ENCODE measurements at places on chromosomes 11 and 22.

GRCh38 chr11:128713595-128713994, 19.7 kb downstream of the FLI1 start:
- no peak for DNase-seq

- no peak for DNase-seq
These were observed 709 bp downstream of the FTH1 start for GRCh38 chr11:61966734-61967115.

GRCh38 chr11:84501750-84502149, 1125.4 kb downstream of the DLG2 start:
- DNase-seq = no peak

DNA sequence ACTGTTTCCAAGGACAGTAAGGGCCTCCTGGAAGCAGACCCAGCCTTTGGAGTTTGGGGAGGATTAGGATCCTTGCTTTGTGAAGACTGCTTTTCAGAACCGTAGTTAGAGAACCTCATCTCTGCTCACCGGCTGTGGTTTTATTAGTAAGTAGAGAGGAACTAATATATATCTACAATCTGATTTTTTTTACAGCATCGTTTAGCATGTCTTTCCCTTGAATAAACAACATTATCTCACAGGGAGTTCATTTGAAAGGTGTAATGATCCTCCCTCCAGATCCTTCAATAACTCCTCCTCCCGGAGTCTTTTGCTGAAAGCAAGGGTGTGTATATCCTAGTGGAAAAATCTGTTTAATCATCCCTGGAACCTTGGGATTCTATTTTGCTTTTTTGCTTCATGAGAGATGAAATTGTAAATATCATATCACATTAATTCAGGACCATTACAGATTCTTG, 132.7 kb downstream of the DBX1 start:
- no peak for DNase-seq

DNA sequence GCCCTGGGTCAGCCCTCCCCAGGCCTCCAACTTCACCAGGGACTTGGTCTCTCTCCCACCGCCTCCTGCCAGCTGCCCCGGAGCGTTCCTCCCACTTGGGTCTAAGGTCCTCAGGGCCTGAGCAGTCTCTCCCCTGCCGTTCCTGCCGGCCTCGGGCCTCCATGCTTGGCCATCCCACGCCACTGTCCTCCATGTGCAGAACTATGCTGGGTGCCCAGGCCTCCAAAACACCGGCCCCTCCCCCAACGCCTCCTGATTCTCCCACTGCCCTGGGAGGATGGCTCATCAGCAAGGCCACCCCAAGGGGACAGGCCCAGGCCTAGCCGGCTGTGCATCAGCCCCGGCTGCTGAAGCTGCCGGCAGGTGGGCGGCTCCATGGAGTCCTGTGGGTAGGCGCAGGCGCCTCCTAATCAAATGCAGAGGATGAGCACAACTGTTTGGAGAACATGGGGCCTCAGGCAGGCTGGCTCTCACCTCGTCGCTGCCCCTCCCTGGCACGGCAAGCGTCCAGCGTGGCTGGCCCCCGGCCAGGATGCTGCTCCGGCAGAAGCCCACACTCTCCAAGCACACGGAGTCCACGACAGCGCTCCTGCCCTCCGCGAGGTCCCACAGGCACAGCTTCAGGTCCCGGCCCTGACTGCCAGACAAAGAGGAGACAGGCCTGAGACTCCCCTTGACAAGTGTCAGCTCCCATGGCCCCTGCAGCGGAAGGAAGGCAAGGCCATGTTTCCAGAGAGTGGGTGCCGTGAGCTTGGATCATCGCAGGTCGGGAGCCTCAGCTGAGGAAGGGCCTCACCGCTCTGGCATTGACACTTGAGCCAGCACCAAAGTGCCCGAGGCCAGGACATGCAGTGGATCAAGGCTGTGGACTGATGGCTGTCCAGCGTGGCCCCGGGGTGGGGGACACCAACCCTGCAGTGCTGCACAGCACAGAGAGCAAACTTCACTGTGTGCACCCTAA, 42.6 kb downstream of the GNB1L start:
- peak; percentile 47 for DNase-seq

- no peak for DNase-seq
These were observed 264.0 kb downstream of the ETS1 start for GRCh38 chr11:128323381-128323780.

DNA sequence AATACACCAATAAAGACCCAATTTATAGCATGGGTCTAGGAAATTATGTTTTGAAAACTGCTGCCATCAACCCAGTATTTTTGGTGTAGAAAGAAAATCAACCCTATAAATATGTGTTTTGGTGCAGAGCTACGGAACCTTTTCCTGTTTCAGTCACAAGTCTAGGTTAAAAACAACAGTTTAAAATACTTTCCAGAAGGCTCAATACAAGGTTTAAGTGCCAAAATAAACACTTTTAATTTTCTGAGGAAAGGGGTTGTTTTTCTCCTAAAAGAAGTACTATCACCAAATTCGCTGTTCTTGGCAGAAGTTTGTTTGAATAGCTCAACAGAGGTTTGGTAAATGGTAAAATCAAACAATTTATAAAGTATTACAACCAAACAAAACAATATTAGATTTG, 201.3 kb downstream of the TMEM135 start:
- no peak for DNase-seq

- no peak for DNase-seq
These were observed 53.7 kb downstream of the FBXO7 start for GRCh38 chr22:32528316-32528715.

DNA sequence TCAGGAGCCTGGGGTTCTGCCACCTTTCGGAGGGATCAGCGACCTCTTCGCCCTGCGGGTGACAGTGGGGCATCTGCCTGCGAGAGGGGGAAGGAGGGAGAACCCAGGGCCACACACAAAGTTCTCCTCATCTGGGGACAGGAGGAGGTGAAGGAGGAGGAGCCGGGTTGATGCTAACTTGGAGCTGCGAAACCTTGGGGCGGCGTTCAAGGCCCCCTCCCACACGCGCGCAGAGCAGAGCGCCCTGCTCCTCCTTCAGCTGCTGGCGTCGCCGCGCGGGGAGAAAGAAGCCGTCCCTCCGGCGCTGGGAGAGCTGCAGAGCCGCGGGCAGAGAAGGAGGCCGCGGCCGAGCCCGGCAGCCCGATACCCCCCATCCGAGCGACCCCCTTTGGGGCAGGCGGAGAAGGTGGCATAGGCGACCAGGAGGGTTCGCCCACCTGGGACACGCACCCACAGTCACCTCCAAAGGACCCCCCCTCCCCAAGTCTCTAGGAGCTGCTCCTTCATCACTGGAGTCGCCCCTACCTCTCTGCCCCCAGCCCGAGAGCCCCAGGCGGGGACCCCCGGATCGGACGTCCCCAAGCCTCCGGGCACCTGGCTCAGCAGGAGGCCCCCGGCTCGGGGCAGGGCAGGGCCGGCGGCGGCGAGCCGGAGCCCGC, at the start of gene RASD2:
TSS of gene RASD2 (plus strand) at position 237 of the 659 bp plus-strand sequence. CDS start 5,979 bp downstream, outside the sequence.
- DNase-seq = peak; percentile 42

GRCh38 chr22:46262449-46263215, 511 bp downstream of the PKDREJ start:
- DNase-seq = peak; percentile 45

DNA sequence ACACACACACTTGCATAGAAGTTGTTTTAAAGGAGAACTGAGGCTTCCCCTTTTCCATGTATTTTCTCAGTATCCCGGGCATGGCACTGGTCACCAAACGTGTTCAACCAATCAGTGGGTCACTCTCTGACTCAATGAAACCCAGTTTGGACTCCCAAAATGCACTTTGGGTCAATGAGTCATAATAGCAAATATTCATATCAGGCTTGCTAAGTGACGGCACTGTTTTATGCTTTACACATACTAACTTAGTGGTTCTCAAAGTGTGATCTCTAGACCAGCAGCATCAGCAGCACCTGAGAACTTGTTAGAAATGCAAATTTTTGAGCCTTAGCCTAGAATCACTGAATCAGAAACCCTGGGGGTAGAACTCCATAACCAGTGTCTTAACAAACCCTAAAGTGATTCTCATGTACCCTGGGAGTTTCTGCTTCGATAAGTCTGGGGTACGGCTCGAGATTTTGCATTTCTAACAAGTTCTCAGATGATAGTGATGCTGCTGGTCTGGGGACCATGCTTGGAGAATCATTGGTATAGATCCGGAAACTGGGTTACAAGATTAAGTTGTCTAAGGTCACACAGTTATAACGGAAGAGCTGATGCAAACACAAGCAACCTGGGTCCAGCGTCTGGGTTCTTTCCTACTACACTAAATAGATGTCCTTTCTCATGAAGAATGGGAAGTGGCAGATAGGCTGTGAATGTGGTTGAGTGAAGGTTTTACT, 35.6 kb downstream of the ETS1 start:
- no peak for DNase-seq

GRCh38 chr22:39543095-39543494, 10.5 kb upstream of the RPS19BP1 start:
- no peak for DNase-seq

- DNase-seq = no peak
These were observed 37.2 kb downstream of the RPS6KA4 start for GRCh38 chr11:64396079-64396591.

GRCh38 chr11:2098691-2099515, 40.3 kb downstream of the IGF2 start:
- peak; percentile 30 for DNase-seq

GRCh38 chr22:47251911-47252310, 489.5 kb downstream of the TBC1D22A start:
- DNase-seq = peak; percentile 35

- DNase-seq = no peak
These were observed 266.1 kb downstream of the MIAT start for GRCh38 chr22:26923531-26923930.

- DNase-seq = peak; percentile 94
These were observed at the start of gene TBC1D10A for GRCh38 chr22:30326706-30327362. TSS of gene TBC1D10A (minus strand) at chr22:30326941. CDS start at chr22:30326881, 60 bp downstream.

DNA sequence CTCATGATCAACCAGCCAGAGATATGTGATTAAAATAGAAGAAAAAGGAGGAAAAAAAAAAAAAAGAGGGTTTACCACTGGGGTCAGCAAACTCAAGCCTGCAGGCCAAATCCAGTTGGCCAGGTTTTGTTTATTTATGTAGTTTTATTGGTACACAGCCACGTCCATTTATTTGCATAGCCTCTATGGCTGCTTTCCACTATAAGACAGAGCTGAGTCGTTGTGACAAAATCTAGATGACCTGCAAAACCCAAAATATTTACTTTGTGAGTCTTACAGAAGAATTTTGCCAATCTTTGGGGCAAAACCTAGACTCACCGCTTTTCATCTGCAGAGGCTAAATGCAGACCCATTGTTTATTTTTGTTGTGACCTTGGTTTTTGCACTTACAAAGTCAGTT, 87.1 kb downstream of the TENM4 start:
- DNase-seq = no peak

- DNase-seq = no peak
These were observed 67.5 kb upstream of the MS4A8 start for GRCh38 chr11:60631944-60632343.

DNA sequence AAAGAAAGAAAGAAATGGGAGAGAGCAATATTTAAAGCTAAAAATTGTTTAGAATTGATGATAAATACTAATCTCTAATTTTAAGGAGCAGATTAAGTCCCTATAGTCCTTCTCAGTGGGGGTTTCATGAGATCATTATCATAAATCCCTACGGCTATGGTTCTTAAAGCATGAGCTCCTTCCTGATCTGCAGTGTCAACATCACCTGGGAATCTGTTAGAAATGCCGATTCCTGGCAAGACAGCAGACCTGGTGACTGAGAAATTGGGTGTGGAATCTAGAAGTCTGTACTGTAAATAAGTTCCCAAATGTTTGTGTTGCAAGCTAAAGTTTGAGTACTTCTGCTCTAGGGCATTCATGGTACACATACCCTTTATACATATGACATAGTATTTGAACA, 12.6 kb downstream of the HIKESHI start:
- no peak for DNase-seq

DNA sequence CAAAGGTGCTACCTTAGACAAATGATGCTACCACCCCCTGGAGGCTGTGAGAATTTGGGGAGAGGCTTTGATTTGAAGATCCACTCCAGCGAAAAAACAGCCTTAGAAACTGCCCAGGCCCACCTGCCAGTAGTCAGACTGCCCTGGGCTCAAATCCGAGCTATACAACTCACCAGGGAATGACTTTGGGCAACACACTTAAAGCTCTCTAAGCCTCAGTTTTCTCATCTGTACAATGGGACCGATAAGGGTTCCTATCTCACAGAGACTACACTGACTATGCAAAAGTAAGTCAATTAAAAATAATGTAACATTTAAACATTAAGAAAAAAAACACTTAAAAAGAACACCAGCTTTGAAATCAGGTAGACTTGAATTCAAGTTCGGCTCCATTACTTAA, 19.9 kb downstream of the VWCE start:
- no peak for DNase-seq

- DNase-seq = no peak
These were observed at the start of gene INS for GRCh38 chr11:2160736-2161259. TSS of gene INS (minus strand) at chr11:2161209. CDS start at chr11:2160971, 238 bp downstream.

DNA sequence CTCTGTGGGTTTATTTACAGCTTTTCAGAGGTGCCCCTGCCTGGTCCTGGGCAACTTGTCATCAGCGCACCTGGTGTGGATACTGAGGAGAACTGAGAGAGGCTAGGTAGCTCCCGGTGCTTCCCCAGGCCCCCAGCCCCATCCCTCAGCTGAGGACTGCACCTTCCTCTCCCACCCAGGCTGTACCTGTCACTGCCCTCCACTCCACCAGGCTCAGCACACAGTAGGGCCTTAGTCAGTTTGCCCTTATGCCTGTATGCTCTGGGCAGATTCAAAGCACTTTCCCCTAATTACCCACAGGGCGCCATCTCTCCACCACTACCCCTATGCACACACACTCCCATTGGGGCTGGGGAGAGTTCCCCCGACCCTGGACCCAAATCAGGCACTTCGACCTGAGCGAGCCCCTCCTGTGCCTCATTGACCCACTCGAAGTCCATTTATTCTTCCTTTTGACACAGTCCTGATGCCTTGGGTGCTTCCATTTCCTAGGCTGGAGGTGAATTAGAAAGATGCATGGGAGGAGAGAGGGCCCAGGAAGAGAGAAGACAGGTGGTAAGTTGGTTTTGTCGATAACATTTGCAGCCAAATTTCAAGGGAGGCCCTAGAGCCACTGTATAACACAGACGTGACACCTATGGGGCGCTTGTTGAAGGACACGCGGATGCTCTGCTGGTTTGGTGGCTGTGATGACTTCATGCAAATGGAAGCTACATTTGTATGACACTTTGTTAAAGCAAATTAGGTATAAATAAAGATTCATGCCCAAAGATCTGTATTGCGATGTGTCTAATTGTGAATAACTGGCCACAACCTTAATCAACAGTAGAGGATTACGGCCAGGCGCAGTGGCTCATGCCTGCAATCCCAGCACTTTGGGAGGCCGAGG, 13.8 kb upstream of the PICK1 start:
- no peak for DNase-seq

GRCh38 chr22:44051961-44052360, 27.9 kb downstream of the PARVB start:
- no peak for DNase-seq

DNA sequence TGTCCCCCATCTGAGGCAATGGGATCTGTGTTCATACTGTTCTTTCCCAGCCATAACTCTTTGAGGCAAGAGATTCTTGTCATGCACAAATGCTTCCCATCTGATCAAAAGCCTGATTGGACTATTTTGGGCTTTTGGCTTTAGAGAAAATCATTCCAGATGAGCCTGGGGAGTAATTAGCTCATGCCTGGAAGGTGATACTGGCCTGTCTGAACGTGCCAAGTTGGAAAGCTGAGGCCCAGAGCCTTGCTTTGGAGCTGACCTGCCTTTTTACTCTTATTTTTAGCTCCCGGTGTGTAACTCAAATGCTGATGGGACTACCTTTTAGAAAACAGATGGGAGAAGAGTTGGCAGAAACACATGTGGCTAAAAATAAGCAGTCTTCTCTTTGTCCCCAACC, 105.0 kb downstream of the DBX1 start:
- DNase-seq = no peak

- DNase-seq = no peak
These were observed 72.1 kb downstream of the LRRC32 start for GRCh38 chr11:76598426-76598839.

GRCh38 chr22:24976442-24977218, 24.1 kb downstream of the KIAA1671 start:
- no peak for DNase-seq

Measured in activated naive CD4-positive, alpha-beta T cell treated with anti-CD3 and anti-CD28 coated beads, Interleukin-2, amount 50 U/mL, for 72 hours (primary cell).